Stimulated activated memory B cell treated with anti-CD40 and anti-IgM and Interleukin-4, amounts not matched to agents 10 μg/mL and 1 μg/mL and 100 μg/mL, for 72 hours (primary cell): ENCODE measurements at places on chromosomes 16 and 17.

DNA sequence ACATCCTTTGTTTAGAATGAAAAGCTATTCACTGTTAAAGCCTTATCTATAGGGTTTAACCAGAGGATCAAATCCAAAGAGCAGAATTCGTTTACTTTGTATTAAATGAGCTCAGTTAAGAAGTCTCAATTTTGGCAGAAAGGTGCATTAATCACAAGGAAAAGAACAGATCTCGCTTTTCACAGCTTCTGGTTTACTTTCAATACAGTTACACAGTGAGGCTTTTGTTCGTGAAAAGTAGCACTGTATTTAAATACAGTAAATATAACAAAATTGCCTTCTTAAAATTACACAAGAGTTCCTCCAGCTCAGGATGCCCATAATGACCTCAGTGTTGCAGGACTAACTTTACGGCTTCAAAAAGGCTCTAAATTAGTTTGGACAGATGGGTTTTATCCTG, 669.1 kb upstream of the SALL1 start:
- no peak for ATAC-seq

DNA sequence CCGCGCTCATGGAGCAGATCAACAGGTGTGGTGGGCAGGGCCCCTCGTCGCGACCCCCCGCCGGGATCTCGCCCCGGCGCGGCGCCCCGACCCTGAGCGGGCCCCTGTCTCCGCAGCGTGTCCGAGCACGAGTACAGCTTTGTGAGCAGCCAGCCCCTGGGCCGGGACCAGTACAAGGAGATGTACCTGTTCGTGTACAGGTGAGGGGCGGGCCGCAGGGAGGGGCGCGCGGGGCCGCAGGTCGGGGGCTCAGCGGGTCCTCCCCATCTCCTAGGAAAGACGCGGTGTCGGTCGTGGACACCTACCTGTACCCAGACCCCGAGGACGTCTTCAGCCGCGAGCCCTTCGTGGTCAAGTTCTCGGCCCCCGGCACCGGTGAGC, 848 bp downstream of the DNASE1L2 start:
- no peak for ATAC-seq

GRCh38 chr16:27526180-27526579, 23.5 kb downstream of the GTF3C1 start:
- no peak for ATAC-seq

GRCh38 chr17:40795019-40795667, 4.6 kb downstream of the KRT28 start:
- no peak for ATAC-seq

DNA sequence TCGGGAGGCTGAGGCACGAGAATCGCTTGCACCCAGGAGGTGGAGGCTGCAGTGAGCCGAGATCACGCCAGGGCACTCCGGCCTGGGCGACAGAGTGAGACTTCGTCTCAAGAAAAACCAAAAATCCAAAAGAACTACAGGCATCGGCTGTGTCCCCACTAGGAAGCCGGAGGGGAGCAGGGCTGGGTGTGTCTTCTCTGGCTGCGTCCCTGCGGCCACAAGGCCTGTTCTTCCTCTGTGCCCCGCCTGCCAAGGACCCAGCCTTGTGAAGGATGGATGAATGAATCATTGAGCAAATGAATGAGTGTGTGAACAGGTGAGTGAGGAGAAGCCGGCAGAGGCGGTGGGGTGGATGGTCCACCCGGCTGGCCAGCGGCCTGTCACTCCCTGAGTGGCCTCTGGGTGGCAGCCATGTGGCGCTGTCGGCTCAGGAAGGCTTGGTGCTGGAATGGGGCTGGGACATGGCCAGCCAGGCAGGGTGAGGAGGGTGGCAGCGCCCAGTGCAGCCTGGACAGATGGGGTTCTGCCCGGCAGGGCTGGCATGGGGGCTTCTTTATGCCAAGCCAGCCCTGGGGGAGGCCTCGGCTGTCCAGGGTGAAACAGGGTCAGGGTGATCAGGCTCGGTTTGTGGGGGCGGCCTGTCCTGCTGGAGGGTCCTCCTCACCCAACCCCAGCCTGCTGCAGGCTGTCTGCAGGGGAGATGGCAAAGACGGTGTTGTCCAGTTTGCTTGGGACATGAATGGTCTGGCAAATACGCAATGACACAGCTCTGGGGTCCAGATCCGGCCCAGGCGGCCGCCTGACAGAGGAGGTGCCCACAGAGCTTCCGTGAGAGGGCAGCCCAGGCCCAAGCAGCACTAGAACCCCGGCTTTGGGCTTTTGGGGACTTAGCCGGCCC, 21.7 kb downstream of the SLC25A10 start:
- ATAC-seq: peak; percentile 68

DNA sequence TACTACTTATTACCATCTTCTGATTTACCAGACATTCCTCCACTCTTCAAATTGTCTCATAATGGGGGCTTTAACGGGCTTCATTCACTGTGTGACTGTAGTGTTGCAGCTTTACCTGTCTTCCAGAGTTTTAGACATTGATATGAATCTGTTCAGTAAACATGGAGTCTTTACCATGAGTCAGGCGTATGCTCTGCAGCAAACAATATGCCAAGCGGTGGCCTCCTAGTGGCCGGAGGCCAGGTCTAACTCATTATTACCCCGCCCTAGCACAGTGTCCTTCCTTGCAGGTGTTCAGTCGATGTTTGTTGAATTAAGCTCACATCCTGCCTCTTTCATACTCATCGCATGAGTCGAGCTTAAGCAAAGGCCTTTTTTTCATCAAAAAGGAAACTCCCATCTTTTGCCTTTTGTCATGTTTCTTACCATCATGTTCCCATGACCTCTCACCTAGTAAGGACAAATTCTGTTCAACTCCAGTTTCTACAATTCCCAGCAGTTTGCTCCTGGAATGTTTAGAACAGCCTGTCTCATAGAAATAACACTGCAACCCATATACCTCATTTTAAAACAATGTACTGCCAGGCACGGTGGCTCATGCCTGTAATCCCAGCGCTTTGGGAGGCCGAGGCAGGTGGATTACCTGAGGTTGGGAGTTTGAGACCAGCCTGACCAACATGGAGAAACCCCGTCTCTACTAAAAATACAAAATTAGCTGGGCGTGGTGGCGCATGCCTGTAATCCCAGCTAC, 39.4 kb downstream of the TUBD1 start:
- peak; percentile 87 for ATAC-seq

DNA sequence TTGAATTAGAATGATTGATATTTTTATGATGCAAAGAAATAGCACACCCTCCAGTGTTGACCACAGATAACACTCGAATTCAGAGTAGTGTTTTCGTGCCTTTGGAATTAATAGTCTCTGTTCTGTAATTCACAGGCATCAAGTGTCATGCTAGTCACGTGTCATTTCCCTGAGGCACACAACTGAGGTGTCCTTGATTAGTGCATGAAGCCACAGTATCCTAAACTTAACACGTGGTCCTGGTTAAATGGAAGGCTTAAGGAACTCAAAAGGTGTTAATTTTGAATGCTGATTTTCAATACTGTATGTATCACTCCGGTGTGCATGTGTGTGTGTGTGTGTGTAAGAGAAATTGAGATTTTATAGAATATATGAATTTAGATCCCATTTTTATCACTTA, 625.6 kb downstream of the TMEM114 start:
- ATAC-seq: no peak

- no peak for ATAC-seq
These were observed 16.4 kb upstream of the SMIM36 start for GRCh38 chr17:55527540-55528118.

DNA sequence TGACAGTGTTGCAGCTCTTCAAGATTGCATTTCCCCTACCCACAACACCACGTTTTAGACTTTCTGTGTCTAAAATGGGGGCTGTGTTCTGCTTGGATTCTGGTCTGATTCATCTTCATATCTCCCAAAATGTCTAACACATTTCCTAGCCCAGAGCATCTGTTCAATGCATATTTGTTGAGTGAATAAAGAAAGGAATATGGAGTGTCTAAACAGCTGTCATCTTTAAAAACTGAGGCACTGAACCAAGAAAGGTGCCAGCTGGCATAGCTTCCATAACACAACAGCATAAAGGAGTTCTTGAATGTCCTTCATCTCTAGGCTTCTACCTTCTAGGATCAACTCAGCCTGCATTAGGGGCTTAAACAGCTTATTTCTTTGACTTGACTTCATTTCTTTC, 67.4 kb downstream of the CDH11 start:
- no peak for ATAC-seq

DNA sequence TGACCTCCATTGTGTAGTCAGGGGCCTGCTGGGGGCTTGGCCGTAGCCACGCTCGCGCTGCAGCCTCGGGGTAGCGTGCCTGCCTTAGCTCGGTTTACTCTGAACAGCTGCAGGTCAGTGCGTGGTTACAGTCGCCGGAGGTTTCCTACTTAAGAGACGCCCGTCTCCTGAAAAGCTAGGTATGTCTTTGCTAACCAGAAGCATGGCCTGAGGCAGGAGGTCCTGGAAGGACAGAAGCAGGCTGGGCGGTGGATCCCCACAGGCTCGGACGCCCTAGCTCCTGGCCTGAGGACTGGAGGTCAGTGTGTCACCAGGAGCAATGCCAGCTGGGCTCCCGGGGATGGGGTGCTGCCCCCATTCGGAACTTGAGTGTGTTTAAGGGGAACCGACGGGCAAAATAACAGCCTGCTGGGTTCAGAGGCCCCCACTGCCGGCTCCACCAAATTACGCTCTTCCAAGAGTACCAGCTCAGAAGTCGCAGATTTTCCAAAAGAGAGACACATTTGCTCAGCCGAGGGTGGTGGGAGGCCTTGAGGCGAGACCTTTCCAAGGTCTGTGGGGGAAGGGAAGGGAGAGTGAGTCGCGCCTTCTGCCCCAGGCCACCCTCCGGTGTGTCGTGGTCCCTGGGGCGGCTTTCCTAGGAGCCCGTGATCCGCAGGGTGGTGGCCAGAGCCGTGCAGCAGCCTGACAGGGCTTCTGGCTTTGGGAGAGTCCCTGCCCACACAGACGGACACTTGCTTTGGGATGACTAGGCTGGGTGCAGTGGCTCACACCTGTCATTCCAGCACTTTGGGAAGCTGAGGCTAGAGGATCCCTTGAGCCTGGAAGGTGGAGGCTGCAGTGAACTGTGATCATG, 3.9 kb upstream of the GNG13 start:
- no peak for ATAC-seq

DNA sequence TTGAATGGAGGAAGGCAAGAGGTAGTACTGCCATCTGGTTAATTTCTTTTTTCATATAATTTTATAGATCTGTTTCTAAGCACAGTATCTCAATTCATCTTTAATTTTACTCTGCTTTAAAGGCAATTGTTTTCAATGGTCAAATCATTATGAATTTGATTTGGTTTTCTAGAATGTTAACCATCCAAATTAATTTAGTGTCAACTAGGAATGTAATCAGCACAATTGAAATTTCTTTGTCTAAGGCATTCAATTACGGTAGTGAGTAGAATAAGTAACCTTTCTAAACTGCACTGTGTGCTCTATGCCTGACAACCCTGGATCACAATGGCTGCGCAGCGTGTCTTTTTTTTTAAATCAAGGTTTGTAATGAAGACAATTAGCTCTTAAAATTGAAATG, 44.3 kb downstream of the CACNG1 start:
- ATAC-seq: no peak

GRCh38 chr17:36674278-36674650, 72.9 kb downstream of the MRM1 start:
- no peak for ATAC-seq
